ENCODE measurements at places on chromosomes 7 and 10.

DNA sequence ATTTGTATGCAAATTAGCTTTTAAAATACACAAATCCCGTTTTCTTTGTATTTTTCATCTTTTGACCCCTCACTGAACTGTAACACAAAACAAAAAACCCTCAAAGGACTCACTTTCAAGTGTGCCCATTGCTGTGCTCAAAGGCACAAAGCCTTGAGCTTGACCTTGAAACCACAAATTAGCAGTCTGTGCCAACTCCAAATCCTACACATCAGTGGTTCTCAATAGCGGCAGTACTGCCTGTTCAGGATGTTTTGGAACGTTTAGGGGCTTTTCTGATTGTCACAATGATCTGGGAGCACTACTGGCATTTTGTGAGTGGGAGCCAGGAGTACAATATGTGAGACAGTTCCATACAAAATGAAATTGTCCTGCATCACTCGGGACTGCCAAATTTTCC, 55.5 kb downstream of the KDM7A start:
- DNase-seq: peak; percentile 37

GRCh38 chr7:134893920-134894319, 92.4 kb upstream of the AGBL3 start:
- no peak for DNase-seq

- DNase-seq: peak; percentile 40
Observed at GRCh38 chr10:26556748-26557640, 118.9 kb downstream of the APBB1IP start.

- DNase-seq: no peak
Observed at GRCh38 chr10:72252972-72253371, 20.8 kb upstream of the DDIT4 start.

GRCh38 chr7:1345796-1346755, 113.2 kb downstream of the MICALL2 start:
- no peak for DNase-seq

GRCh38 chr10:129940617-129941198, 23.4 kb downstream of the EBF3 start:
- no peak for DNase-seq

GRCh38 chr7:129775695-129776361, 164.3 kb downstream of the NRF1 start:
- no peak for DNase-seq

DNA sequence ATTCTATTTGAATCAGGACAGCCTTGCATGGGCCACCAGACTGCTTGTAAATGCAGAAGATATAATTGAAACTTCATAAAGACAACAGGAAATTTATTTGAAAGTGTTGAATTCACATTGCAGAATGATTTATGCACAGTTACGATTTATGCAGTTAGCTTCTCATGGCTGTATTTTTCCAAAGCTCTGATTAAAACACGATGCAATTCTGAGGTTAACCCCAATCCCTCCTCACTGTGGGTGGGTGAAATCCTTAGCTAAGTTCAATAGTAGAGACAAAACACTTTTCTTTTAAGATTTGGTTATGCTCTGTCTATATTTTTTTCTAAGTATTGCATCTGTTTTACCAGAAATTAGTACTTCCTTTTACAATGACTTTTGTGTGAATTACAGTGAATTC, 728.8 kb upstream of the IGFBP3 start:
- DNase-seq: no peak

DNA sequence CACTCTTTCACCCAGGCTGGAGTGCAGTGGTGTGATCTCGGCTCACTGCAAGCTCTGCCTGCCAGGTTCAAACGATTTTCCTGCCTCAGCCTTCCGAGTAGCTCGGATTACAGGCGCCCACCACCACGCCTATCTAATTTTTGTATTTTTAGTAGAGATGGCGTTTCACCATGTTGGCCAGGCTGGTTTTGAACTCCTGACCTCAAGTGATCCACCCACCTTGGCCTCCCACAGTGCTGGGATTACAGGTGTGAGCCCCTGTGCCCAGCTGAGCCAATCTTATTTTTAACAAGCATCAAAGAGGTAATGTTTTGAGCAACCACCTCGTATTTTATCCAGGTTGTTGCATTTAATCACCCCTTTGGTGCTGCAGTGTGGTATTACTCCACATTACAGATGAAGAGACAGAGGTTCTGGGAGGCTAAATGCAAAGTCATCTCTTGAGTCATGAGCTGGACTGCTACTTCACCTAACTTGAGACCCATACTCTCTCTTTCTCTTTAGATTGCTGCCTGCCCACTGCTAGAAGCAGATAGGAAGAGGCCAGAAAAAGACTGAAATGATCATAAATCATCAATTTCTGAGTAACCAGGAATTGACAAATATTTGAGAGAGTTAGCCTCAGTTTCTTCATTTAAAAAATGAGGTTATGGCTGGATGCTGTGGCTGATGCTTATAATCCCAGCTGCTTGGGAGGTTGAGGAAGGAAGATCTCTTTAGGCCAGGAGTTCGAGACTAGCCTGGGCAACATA, 116.2 kb downstream of the CAMK1D start:
- DNase-seq: no peak

GRCh38 chr7:114934086-114934485, 12.2 kb downstream of the MDFIC start:
- no peak for DNase-seq

- no peak for DNase-seq
Observed at GRCh38 chr7:109699661-109700060, 1130.0 kb downstream of the DNAJB9 start.

DNA sequence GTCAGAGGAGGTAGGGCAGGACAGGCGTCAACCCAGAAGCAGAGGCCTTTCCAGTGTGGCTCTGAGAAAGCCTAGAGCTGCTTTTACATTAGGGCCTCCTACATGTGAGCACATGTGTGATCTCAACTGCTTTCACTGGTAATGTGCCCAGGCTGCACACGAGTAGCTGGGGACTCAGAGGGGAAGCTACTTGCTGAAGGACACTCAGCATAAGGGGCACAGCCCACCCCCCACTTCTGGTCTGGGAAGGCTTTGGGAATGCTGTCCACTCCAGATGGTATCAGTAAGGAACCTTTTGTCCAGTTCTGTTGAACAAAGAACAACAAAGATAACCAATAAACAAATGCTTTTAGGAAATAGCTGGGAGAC, 18.9 kb downstream of the PRF1 start:
- DNase-seq: no peak

DNA sequence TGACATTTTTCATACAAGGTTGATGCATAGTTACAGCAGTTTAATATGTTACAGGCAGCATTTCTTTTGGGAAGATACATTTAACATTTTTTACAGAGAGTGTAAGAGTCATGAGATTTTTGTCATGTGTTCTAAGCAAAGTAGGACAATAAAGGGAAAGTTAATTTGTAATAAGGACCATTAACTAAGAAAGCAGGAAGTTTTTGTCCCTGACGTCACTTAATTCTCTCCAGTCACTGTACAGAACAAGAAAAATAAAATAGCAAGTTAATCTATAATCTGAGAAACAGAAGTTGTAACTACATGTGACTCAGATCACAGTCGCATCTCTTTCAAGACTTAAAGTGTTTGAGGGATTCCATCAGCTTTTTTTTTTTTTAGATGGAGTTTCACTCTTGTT, 49.5 kb upstream of the CAPZA2 start:
- no peak for DNase-seq

GRCh38 chr7:9189703-9190102, 756.3 kb downstream of the NXPH1 start:
- DNase-seq: no peak

- DNase-seq: peak; percentile 28
Observed at GRCh38 chr7:155644971-155645509, 579 bp downstream of the RBM33 start.

- peak; percentile 6 for DNase-seq
Observed at GRCh38 chr10:43524434-43525247, 49.8 kb downstream of the ZNF239 start.

DNA sequence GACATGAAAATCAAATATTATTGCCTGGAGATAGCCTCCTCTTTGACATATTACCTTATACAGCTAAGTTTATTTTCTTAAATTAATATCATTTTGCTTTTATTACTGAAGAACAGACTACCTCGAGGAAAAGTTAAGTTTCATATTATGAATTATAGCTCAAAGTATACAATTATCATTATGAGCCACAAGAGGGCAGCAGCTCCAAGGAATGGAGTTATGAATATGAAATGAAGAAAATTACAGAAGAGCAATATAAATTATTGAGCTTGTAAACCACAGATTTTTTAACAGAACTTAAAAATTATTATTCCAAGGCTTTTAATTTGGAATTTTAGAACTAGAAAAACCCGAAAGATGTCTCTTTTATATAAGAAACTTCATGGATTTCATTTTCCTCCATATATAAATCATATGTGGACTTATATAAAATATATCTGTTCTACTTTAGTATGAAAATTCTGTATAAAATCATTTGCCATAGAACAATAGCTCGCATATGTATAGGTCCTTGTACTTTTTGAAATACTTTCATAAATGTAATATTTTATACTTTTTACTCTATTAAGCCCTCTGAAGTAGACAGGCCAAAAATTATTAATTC, 40.1 kb downstream of the IQUB start:
- peak; percentile 43 for DNase-seq

- no peak for DNase-seq
Observed at GRCh38 chr10:96685306-96685705, 35.0 kb downstream of the PIK3AP1 start.

DNA sequence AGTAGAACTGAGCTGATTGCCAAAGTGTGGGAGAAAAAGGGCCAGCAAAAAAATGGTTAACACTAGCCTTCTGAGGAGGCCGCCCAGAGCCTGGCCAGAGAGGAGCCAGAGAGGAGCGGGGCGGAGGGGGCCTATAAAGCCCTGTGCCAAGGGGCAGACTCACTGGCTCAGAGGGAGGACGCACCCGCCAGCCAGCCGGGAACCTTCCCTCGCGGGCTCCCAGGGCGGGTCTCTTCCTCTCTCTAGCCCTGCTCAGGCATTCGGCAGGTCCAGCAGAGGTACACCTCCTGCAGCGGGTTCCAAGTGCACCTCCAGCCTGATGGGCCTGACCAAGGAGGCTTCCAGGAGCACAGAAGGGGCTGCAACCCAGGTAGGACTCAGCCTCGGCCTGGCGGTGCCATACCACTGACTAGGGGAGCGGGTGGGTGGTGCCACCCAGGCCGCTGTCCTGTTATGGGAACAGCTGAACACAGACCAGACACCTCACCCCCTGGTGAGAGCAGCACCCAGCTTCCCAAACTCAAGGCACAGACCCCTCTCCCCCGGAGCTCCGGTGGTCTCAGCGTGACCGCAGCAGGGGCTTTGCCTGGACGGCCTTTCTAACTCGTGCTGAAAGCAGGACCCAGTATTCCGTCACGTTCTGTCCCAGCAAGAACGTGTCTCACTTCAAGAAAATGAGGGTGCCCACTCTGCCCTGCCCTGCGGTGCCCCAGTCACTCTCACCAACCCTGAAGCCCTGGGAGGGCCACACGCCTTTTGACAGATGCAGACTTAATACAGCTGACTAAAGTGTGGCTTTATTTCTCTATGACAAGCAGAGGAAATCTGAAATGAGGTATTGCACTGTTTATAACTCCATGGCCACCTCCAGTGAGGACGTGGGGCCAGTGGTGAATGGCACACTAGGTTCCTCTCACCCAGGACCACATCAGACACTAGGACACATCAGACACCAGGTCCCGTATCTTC, at the start of gene GPER1:
GPER1 (plus strand) TSS at position 162 of the 969 bp plus-strand sequence. CDS start 3,616 bp downstream, outside the sequence.
- DNase-seq: peak; percentile 39

GRCh38 chr10:71319800-71320392, 837 bp downstream of the SLC29A3 start:
- DNase-seq: no peak

GRCh38 chr10:35091994-35092790, 2.1 kb upstream of the CUL2 start:
- DNase-seq: no peak

- peak; percentile 45 for DNase-seq
Observed at GRCh38 chr10:60350400-60350799, 39.3 kb downstream of the ANK3 start.

DNA sequence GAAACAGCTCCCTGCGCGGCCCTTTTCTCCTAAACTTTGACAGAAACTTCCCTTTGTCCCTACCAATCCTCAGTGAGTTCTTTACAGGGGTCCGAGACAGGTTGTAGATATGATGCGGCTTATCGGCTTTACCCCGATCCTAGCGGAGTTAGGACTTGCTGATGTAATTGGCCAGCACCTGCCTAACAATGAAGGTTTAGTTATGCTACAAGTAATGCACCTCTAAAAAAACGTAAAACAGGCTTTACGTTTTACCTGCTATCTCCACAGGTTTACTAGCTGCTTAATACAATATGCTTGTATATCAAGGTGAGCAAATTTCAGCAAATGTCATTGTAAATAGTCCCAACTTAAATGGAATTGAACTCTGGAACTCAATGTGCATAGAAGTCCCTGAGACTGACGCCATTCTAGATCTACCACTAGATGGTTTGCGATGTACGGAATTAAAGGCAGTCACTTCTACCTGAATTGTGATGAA, 697 bp upstream of the SNX13 start:
- peak; percentile 13 for DNase-seq

DNA sequence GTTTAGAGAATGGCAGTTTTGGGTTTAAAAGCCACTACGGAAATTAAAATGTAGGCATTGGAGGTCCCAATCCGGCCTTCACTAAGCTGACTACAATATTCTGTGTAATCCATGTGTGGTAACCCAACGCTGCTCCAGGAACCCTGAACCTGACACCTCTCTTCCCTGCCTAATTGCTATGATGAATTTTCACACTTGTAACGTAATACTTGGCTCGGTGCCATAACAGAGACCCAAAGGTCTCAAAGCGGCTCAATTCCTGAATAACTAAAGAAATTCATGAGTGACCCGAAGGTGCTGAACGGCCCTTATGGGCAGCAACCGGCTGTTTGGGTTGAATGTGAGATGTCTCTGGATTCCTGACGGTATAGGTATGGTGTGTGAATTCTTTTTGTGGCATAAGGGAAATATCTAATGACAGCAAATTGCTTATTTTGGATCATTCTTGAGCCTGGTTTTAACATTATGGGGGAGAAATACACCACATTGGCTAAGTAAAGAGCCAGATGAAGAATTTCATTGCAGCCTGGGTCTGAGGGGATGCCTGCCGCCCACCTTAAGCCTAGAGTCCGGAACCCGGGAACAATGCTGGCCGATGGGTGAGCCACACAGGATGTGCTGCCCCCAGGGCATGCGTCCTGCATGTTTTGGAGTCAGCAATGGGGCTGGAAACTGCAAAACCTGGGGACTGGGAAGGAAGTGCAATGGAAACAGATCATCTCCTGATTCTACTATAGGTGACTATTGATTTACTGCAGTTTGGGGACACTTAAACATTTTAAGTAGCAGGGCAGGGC, 69.7 kb upstream of the FZD8 start:
- DNase-seq: no peak
